ENCODE measurements at places on chromosomes 11 and 22.

- peak; percentile 89 for DNase-seq
These were observed 61.6 kb upstream of the PPARA start for GRCh38 chr22:46088541-46089311.

DNA sequence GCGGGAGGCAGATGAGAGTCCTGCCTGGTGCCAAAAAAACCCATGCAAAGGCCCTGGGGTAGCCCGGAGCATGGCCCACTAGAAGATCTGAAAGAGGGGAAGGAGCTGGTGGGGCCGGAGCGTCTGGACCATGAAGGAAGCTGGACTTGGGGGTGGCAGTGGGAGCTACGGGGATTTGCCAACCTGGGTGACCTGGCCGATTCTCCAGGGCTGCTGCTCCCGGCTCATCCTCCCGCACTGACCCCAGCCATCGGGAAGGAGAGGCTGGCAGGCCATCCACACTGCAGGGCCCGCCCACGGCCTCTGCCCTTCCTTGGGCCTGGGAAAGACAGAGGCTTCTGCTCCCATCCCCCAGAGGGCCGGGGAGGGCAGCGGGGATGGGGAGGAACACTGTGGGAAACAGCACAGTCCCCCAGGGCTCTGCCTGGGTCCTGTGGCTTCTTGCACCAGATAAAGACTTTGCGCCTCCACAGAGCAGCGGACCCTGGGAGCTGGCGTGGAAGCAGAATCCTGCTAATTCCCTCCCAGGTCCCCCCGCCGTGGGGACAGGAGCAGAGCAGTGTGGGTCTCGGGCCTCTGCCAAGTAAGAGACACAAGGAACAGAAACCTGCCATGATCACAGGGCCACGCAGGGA lies 87.1 kb upstream of the LINC01488 start:
- DNase-seq: no peak

DNA sequence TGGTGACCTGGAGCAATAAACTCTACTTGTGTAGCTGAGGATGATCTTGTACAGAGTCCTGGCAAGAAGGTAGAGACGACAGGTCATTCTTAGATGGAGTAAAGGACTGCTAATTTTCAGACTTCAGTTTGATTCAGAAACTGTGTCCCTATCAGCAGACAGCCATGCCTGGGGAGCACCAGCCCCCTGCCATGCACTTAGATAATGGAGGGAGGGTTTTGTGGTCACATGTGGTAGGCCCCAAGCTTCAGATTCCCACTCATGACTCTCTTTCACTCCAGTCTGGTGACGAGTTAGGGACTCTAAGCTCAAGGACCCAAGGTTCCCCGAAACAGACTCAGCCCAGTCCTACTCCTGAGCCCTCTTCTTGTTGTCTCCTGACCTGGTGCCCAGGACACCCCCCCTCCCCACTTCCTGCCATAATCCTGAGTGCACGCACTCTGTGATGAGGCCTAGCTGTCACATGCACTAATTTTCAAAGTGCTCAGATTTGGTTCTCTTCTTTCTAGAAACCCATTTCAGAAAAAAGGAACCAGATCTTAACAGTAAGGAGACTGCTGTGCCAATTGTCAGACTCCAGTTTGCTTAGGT lies 10.2 kb upstream of the AMPD3 start:
- no peak for DNase-seq

GRCh38 chr11:61160487-61161189 lies 588 bp downstream of the VPS37C start:
- no peak for DNase-seq

DNA sequence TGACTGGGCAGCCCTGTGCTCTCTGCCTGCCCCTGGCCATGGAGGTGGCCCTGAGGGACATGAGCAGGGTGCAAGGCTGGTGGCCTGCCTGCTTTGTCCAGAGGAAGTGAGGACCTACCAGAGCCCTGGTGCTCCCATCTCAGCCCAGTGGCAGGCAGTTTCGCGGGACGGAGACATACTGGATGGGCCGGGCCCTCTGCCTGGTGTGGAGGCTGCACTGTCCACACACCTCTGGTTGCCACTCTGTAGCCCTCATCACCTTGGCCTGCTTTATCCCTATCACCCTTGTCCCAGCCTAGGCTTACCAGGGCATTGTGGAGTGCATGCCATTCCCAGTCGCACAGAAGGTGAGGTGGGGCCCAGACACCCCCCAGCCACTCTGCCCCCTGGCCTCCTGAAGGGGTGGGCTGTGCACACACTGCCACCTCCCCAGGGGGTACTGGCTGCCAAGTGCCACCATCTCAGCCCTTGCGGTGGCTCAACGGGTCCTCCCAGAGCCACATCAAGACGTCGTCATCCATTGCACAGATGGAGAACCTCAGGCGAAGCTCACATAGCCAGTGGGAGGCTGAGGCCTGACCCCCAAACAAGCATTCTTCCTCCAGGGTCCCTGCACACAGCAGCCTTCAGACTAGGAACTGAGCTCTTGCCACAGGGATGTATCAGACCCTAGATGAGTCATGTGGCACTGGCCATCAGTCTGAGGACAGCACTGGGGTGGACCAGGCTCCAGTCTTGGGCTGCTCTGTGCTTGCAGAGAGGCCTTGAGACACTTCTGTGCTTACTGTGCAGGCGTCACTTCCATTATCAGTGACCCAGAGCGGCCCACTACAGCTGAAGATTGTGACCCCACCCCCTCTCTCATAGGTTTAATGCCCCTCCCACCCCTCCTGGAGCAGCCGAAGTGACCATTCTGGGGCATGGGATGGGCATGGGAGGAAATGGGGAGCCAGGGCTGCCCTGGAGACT lies 176.1 kb downstream of the IGLL1 start:
- DNase-seq: no peak

DNA sequence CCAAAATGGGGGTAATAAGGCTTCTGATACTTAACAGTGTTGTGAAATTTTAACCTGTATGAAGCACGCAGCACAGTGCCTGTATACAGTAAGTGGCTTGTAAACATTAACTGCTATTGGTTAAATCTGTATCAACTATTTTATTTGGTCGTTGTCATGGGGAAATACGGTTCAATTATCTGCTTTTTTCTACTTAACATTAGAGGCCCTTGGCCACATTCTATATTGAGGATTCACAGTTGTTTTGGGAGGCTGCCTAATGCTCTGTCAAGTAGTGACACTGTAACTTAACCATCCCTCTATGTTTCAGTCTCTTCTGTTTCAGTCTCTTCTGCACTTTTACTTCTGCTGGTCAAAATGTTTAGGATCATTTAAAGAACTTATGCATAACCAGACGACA lies 95.6 kb downstream of the LDLRAD3 start:
- no peak for DNase-seq

DNA sequence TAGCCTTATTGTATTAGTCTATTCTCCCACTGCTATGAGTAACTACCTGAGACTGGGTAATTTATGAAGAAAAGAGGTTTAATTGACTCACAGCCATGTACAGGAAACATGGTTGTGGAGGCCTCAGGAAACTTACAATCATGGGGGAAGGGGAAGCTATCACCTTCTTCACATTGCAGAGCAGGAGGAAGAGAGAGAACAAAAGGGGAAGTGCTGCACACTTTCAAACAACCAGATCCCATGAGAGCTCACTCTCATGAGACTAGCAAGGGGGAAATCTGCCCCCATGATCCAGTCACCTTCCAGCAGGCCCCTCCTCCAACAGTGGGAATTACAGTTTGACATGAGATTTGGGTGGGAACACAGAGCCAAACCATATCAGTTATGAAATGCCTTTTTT lies 179.4 kb downstream of the ARHGAP42 start:
- DNase-seq: no peak

DNA sequence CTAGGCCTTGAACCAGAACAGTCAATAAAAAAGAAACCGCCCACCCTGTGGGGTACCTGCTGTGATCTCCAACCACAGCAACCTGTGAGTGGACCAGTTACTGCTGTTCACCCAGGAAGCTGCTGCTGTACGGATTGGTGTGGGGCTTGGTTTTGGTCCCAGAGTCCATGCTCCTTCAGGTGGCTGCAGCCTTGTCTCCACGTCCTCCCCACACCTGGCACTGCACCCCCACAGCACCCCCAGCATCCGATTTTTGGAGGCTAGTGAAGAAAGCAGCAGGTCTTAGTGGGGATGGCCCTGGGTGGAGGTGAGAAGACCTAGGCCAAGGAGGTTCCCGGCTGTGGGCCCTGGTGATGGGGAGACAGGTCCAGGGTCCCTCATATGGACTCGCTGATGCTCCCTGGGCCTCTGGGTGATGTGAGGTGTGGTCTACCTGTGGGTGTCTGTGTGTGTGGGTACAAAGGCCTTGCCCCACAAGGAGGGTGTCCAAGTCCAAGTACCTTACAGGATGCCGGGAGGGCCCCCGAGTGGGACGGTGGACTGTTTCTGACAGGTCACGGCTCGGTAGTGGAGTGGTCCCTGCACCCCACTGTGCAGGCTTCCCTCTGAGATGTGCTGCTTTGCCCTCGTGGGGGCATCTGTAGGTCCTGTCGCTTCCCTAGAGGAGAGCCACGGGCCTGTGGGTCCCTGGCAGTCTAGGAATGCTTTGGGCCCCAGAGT lies 283.4 kb downstream of the TBC1D22A start:
- DNase-seq: no peak

- no peak for DNase-seq
These were observed 143.3 kb upstream of the GRK3 start for GRCh38 chr22:25420925-25421904.

GRCh38 chr11:33160136-33160535 lies 1.1 kb downstream of the CSTF3 start:
- no peak for DNase-seq

- no peak for DNase-seq
These were observed 7.1 kb upstream of the MGAT3 start for GRCh38 chr22:39449708-39450107.

DNA sequence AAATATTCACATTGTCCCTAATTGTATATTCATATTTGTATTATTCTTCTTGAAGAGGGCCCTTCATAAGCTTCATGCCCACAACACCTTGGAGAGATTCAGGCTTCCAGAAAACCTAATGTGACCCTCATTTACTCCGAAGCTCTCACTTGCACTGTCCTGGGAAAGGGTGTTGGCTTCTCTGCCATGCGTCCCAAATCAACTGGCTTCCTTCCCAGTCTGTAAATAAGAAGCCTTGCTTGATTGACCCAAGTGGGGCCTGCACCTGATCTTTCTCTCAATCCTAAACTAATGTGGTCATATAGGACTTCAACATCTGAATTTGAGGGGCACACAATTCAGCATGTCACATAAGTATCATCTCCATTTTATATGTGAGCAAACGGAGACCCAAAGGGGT lies 40.5 kb upstream of the ZBTB16 start:
- DNase-seq: no peak

GRCh38 chr11:114058026-114058706 lies 1.3 kb upstream of the ZBTB16 start:
- DNase-seq: no peak

DNA sequence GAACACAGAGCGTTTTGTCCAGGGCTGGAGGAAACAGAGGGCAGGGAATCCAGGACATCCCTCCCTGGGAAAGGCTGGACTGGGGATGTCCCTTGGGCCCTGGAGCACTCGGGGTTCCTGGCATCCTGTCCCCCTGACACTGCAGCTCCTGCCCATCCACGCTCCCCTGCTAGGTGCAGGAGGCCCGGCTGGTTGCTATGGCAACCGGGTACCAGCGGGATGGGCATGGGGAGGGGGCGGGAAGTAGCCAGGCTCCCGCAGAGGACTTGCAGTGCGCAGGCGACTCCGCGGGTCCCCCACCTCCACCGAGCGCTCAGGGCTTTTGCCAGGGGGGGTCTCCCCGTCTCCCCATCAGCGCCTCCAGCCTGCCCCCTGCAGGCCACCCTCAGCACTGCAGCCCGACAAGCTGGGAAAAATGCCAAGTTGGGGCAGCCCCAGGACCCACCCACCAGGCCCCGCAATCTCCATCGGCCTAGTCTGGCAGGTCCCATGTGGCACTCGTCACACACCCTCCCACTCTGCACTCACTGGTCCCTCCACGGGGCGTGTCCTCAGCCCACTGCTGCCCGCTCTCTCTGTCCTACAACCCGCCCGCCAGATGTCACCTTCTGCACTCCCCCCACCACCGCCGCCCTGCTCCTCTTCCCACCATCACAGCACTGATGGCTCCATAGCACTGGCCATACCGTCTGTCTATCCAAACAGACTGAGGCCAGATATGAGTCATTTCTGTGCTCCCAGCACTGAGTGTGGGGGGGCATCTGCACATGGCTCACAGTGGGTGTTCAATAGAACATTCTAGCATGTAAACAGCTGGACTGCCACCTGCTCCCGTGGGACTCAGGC lies 31.5 kb downstream of the KIAA0930 start:
- peak; percentile 64 for DNase-seq

- no peak for DNase-seq
These were observed 6.9 kb downstream of the NFRKB start for GRCh38 chr11:129888451-129888850.

DNA sequence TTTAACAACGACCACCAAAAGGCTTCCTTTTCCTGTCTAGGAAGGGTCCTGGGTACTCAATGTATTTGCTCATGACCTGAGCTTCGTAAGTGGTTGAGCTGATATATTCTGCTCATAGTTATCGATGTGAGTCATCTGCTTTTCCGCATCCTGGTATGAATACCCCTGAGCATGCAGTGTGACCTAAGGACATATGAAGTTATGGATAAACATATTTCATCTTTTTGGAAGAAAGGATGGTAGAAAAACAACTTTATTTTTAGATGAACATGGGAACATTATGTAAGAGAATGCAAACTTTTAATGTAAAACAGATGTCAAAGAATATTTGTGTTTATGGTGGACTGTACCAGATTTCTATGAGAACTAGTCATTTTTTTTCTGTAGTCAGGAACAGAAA lies 28.4 kb downstream of the TRPC6 start:
- no peak for DNase-seq

DNA sequence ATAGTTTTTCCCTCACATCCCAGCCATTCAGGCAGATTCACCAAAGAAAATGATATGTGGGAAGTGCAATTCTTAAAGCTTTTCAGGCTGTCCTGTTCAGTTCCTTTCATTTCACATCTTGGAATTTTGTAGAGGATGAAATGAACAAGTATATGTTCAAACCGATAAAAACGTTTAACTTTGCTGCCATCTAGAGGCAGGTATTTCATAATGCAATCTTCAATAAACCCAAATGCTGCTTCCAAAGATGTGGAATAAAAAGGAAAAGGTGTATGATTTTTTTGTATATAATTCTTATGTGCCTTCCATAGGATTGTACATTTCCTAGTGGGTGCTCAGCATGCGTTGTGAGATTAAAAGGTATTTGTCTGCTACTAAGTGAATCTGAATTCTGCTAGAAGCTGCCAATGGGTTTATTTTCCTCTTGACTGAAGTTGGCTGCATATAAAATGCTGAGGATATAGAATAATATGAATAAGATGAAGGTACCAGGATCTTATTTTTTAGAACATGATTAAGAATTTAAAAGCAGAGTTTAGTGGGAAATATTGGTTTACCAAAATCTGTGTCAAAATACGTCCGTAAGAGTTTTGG lies 199.3 kb downstream of the PGR start:
- no peak for DNase-seq

GRCh38 chr11:83349296-83349695 lies 63.1 kb upstream of the CCDC90B start:
- DNase-seq: no peak

GRCh38 chr11:115535781-115536180 lies 31.6 kb upstream of the CADM1 start:
- DNase-seq: no peak

DNA sequence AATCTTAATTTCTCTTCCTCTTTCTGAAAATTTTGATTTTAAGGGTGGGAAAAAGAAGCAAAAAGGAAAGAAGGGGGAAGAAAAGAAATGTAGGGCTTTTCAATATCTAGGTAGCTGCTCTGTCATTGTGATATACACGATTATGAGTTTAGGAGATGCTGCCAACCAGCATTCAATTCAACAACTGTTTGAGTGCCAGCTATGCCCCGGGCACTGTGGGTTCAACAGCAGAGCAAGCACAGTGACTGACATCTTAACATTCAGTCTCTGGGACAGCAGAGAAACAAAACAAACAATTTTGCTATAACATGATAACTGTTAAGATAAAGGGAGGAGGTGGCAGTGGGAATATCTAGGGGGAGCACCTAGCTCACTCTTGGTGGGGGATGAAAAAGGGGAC lies 91.6 kb downstream of the DBX1 start:
- DNase-seq: no peak
